ENCODE measurements at places on chromosomes 3 and 15.
A peak's percentile ranks its signal among the peaks of the same experiment; 100 is the strongest.

GRCh38 chr3:78844307-78844706 is 923.5 kb downstream of the ROBO1 start:
- DNase-seq: no peak

DNA sequence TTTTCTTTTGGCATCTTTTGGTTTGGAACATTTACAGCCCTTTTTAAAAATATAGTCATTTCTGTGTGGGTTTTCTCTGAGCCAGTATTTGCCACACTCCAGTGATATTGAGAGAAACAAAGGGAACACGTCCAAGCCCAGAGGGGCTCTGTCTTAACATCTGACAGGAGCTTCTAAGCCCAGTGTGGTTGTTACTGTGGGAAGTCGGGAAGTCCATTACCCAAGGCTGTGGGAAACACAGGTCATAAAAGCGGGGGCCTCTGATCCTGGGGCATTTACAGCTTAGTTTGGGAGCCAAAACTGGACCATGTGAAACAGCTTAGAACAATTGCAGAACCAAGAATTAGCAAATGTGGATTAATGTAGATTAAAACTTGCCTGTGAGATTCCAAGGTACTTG is 123.0 kb downstream of the PTPRG start:
- DNase-seq: peak; percentile 10

DNA sequence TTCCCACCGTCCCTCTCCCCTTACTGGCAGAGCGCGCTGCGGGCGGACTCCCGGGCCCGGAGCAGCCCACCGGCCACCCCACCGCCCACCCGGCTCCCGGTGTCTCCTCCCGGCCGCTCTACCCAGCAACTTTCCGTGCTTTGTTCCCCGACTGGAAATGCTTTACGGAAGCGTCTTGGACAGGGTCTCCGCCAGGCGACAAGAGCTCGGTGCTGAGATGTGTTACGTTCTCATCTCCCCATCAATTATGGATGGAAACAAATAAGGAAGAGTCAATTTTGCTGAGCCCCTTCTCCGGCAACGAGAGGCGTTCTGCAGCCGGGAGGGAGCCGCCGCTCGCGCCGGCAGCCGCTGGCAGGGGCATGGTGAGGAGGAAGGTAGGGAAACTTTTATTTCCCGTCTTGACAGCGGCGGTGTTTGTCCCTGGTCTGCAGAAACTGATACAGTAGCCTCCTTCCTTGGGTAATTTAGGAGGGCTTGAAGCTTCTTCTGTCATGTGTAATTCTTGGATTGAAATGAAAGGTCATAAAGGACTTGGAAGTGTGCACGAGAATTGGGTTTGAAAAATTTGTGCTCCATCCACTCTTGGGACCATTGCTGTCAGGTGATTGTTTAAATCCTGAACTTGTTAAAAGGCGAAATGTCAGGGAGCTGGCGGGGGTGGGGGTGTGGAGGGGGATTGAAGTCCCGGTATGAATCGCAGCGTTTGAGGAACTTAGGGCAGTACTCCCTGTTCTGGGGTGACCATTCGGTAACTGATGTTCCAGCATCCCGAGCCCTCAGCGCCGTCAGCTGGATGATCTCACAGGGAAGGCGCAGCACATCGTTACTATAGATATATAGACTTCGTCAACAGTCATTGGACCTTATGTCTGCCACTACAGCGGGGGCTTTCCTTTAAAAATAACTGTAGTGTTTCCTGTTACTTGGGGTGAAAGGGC is 1.5 kb downstream of the SEMA6D start:
- no peak for DNase-seq

GRCh38 chr3:7779331-7779730 is 722.3 kb upstream of the LMCD1 start:
- DNase-seq: peak; percentile 25

DNA sequence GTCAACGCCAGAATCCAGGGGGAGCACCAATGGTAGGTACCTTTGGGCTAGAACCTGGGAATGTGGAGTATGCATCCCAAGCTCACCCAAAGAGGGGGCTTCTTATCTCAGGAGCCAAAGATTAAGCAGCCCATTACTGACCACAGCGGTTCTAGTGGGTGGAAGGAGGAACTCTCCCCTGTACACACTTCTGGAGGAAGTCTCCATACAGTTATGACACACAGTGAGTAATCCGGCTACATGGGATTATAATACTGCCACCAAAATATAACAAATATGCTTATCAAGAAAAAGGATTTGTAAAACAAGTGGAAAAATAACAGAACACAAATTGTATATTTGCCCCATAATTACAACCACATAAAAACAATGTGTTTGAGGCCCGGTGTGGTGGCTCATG is 8.4 kb downstream of the MYO1E start:
- DNase-seq: peak; percentile 60

GRCh38 chr3:14784087-14784681 is 34.6 kb upstream of the FGD5 start:
- DNase-seq: no peak

GRCh38 chr3:122416966-122417365 is 1.1 kb upstream of the WDR5B start:
- peak; percentile 29 for DNase-seq

DNA sequence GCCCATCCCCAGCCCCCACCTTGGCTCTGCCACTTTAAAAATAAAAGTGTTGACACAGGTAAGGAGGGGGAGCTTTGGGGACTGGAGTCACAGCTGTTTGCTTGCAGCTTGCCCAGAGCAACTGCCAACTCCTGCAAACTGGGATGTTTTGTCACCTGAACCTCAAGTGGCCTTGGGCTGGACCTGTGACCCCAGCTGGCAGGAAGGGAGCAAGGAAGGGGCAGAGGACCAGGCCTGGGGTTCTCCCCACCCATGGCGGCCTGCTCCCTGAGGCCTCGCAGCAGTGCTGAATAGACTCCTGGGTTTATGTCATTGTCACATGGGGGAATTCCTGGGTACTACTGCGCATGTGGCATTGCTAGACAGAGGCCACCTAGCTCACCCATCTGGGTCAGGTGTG is 246.9 kb upstream of the TLE3 start:
- no peak for DNase-seq

GRCh38 chr3:188627652-188628051 is 473.7 kb downstream of the LPP start:
- DNase-seq: peak; percentile 93

- DNase-seq: peak; percentile 83
Observed at GRCh38 chr3:141303481-141304223, 64.7 kb upstream of the ZBTB38 start.

DNA sequence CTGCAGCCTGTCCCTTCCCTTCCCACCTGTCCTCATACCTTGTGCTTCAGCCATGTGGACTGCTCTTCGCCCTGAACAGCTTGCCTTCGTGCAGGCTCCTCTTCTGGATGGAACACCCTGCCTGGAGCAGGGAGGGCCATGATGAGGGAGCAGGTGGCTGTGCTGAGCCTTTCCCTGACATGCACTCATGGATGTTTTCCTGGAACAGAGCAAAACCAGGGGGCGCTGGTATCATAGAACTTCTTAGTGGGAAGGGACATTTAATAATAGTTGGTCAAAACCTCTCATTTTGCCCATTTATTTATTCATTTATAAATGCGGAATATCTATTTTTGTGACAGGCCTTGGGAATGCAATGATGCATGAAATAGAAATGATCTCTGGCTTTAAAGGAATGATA is 149.3 kb downstream of the CACNA1D start:
- no peak for DNase-seq

- peak; percentile 46 for DNase-seq
Observed at GRCh38 chr3:31465999-31466398, 66.7 kb upstream of the STT3B start.

- DNase-seq: peak; percentile 16
Observed at GRCh38 chr3:131705558-131706051, 202.8 kb upstream of the MRPL3 start.

GRCh38 chr3:173742491-173742890 is 344.9 kb downstream of the NLGN1 start:
- no peak for DNase-seq

DNA sequence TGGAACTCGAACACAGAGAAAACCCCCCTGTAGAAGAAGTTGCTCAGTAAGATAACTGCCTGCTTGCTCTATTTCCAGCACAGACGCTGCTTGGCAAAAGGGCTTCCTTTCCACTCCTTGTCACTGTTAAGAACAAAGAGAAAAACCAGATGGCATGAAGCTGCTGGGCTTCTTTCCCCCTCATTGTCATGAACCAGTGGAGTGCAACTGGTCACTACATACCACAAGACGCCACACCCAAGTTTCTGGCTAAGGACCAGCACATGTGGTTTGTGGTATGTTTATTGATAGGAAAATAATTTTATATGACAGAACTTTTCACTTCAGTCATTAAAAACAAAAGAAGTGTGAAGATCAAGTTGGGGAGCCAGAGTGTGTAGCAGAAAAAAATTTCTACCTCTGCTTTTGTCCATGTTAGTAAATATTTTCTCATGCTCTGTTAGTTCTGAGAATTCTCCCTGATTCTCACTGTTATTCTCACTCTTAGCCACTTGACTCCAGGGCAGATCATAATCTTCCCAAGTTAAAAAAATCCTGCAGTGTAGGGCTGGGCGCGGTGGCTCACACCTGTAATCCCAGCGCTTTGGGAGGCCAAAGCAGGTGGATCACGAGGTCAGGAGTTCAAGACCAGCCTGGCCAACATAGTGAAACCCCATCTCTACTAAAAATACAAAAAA is 37.9 kb downstream of the CLK3 start:
- peak; percentile 86 for DNase-seq

DNA sequence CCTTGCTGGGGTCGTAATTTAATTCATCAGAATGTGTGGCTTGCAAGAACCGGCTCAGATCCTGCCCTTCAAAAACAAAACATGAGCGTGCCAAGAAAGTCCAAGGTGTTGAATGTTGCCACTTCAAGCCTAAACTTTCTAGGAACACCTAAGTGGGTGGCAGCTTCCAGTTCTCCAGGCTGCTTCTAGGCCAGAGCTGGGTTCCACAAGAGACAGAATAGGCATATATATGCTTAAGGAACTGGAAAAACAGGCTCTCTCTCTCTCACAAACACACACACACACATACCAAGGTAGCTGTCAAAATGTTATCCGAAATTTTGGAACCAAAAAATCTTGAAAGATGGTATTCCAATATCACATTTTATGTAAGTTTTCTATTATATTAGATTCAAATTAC is 890 bp upstream of the ADIPOQ start:
- DNase-seq: no peak

DNA sequence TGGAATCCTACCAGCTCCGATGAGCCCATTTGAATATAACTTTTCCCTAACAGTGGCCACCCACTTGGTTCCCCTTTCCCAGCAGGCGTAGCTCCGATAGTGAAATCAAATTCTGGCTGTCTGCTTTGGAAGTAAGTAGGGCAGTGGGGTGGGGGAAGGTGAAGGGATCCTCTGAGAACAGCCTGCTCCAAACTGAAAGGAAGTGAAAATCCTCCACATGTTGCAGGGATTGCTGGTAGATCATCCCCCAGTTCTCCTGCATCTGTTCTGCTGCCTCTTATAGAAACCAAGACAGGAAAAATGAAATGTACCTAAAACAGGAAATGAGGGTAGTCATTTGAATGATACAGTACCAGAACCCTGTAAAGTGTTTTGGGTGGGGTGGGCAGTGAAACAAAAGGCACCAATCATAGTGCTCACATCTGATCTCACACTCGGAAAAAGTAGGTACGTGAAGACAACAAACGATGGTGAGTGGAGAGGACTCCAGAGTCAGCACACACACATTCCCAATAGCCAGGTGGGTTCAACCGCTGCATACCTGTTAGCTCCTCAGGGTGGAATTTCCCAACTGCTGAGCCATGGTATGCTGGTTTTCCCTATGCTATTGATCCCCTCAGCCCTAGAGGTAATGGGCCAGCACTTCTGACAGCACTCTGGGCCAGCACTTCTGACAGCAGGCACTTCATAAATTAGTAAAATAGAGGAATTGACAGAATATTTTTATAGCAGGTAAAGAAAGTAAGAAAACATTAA is 304.9 kb upstream of the ADAMTS9 start:
- no peak for DNase-seq

GRCh38 chr3:147305533-147306250 is 100.7 kb downstream of the ZIC4 start:
- DNase-seq: peak; percentile 65

- peak; percentile 34 for DNase-seq
Observed at GRCh38 chr15:79960502-79961212, 10.3 kb downstream of the BCL2A1 start.

Data from fibroblast of mammary gland (primary cell).